ENCODE measurements at places on chromosomes 3 and 15.
A peak's percentile ranks its signal among the peaks of the same experiment; 100 is the strongest.

DNA sequence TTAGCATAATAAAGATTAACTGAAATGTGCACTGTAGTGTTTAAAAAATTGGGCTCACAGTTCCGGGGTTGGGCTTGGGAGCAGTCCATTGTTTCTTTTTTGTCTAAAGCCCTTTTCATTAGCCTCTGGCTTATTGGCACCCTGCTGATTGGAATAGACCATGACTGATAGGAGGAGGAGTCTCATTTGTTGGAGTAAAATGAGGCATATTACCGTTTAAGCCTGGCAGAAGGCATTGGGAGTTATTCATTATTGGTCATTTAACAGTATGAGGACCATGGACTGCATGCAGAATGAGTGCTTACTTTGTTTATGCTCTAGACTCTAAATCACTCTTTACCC is 139.0 kb upstream of the CGNL1 start:
- no peak for ATAC-seq

- no peak for ATAC-seq
Measured at GRCh38 chr3:46713898-46714552, 3.6 kb downstream of the PRSS50 start.

- ATAC-seq = no peak
Measured at GRCh38 chr15:64762546-64762945, 12.8 kb downstream of the RBPMS2 start.

GRCh38 chr15:49986326-49986725 is 132.7 kb downstream of the ATP8B4 start:
- ATAC-seq = no peak

- ATAC-seq = peak; percentile 91
Measured at GRCh38 chr3:10164546-10165393, at the start of gene IRAK2. TSS of gene IRAK2 (plus strand) at chr3:10164919. CDS start at chr3:10164955, 36 bp downstream.

DNA sequence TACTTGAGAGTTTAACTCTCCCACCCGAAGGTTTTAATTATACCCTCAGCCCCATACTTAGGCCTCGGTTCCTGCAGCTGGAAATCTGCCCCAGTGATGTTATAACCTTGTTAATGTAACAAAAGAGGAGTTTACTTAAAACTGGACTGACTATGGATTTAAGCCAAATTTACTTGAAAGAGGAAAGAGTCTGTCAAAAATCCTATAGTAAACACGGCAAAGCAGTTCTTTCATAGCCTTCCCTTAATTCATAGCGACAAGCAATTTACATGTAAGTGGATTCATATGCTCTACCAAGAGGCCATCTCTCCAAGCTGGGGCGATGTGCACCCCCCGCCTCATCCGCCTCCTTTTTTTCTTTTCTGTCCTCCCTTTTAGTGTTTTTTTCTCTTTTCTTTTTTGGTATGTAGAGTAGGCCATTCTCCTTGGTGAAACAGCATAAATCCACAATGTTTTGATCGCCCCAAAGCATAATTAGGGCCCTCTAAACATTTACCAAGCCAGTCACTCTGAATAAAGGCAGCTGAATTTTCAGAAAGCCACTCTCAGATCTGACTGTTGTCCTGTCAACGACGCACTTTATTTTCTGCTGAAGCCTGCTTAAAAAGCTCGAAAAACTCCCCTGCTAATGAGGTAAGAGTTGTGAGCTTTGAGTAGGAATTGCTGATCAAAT is 373.1 kb upstream of the WNT5A start:
- peak; percentile 75 for ATAC-seq

GRCh38 chr3:68458581-68458980 is 473.8 kb downstream of the TAFA4 start:
- ATAC-seq = no peak

DNA sequence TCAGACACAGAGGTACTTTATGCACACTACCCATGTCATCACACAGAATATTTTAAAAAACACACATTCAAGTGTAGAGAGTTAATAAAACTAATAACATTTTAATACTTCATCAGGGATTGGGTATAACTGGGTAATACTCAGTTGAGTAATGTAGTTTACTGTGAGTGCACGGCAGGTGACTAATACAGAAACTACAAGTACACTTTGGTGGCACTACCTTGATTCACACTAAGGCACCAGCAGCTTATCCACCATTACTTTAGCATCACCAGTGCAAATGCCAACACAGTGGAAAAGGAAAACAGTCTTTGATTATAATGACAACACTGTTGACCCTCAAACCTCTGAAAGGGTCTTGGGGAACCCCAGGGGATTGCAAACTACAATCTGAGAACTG is 33.6 kb downstream of the ZNF280D start:
- ATAC-seq = no peak

GRCh38 chr3:126340596-126340942 is 16.6 kb downstream of the KLF15 start:
- no peak for ATAC-seq

- no peak for ATAC-seq
Measured at GRCh38 chr15:41048852-41049251, 67.2 kb downstream of the INO80 start.

DNA sequence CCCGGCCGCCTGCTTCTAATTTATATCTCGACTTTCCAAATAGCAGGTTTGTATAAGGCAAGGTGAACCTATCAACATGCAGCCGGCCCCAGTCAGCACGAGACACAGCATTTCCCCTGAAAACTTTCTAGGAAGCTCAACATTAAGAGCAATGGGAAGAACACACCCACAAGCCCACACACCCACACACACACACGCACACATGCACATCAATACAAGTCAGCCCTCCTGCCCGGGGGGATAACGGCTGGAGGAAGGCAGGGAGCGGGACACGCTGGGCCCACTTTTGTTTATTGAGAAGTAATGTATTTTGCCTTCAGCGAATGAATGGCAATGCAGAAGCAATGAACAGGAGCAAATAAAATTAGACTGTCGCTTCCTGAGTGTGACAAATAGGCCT is 83.5 kb downstream of the PCSK6 start:
- no peak for ATAC-seq

GRCh38 chr3:109888026-109888425 is 550.7 kb upstream of the DPPA4 start:
- no peak for ATAC-seq

GRCh38 chr15:50077176-50077575 is 41.9 kb downstream of the ATP8B4 start:
- ATAC-seq = no peak

GRCh38 chr3:132553826-132554225 is 43.2 kb upstream of the ACKR4 start:
- ATAC-seq = no peak

- ATAC-seq = no peak
Measured at GRCh38 chr3:129575997-129576384, 30.5 kb downstream of the PLXND1 start.

Data from SK-N-SH treated with all-trans-retinoic acid at 6 μM for 48 hours (cell line).